Activated T-helper 1 cell treated with anti-CD3 and anti-CD28 coated beads, Interleukin-12 subunit alpha, Interleukin-12 subunit beta, Interleukin-2, Interleukin-4 antibody, amounts not matched to agents 30 ng/mL and 10 ng/mL and 1 ng/mL, durations not matched to agents 14 hours and 24 hours and 36 hours (primary cell): ENCODE measurements at places on chromosomes 3 and 15. TPM values are rescaled to one million over a fixed set of nuclear protein-coding genes. Genes with fewer than 3 reads are reported as not detected.

GRCh38 chr3:152505926-152506325, 237.2 kb downstream of the MBNL1 start:
- DNase-seq, result peak; percentile 39

DNA sequence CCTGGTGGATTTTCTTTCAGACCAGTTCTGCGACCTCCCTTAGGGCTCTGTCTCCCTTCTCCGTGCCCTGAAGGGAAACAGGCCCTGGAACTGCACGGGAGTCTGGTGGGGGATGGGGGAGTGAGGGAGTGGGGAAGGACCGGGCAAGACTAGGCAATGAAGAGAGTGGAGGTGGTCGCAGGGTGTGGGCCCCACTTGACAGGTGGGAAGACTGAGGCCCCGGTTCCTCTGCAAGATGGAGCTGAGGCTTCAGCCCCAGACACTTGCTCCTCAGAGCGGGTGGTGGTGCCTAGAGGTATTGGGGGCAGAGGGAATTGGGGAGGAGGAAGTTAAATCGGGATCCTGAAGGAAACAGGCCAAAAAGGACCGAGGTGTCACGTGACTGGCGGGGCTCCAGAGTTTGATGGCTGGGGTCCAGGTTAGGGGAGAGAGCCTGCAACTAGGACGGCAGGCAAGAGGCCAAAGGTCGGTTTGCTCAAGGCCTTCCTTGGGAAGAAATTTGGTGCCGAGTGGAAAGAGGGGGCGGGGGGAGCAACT, 597 bp upstream of the CAMK1 start:
- no peak for DNase-seq

- DNase-seq, result no peak
Measured at GRCh38 chr3:89392991-89393390, 285.6 kb downstream of the EPHA3 start.

GRCh38 chr3:87987952-87988351, 70.9 kb downstream of the CGGBP1 start:
- DNase-seq, result no peak

GRCh38 chr3:129650256-129650872, 43.9 kb upstream of the PLXND1 start:
- DNase-seq, result peak; percentile 20

DNA sequence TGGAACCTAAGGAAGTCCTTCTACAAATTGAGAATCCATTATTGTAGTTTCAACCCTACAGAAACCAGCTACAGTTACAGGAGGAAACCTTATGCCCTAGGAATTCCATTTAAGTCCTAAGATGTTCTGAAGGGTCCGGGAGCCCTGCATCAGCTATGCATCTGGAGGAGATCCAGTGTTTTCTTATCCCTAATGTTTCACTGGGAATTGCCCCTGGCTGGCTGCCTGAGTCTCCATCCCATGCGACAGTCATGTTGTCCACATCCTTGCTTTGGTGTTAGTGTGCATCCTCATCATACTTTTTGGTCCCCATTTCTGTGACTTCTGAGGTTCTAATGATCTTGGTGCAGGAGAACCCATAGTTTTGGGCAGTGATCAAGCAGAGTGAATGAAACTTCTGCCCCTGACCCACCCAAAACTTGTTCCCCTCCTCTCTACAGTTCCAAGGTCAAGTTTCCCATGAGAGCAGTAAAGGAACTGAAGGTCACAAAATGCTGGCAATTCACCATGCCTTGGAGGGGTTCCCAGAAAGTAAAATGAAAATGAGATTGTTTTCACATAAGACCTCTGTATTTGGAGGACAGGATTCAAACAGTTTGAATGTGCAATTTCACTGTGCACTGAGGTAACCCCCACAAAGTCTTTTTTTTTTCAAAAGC, 121.9 kb upstream of the PHLDB2 start:
- no peak for DNase-seq

DNA sequence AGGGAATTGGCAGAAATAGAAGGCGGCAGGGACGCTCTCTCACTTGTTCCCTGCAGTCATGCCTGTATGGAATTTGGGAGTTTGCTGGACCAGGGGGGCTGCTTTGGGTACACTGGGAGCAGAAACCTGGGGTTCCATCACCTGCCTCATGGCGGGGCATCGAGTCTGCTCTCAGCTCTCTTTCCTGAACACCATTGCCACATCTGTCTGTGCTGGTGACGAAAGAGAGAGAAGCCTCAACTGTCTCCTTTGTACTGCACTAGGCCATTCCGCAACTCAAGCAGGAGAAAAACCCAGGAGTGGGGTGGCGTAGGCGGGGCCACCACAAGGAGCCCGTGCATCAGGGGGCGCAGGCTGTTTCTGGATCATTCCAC, 14.0 kb downstream of the TMEM158 start:
- no peak for DNase-seq

- no peak for DNase-seq
Measured at GRCh38 chr3:52820736-52821135, 9.7 kb downstream of the ITIH4 start.

DNA sequence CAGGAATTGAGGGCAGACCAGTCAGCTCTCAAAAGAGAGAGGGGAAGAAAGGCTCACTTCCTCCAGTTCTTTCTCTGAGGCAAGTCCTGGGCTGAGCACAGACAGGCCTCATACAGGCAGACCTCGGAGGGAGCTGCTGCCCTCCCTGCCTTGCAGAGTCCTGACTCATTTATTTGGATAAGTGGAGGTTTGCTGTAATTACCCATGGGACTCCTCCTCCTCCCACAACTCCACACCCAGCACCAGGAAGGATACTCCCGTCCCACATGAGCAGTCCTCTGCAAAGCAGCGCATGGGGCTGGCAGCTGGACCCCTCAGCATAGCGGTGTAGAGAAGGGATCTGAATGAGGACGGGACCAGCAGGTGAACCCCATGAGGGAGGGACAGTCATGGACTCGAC, 13.4 kb upstream of the SCN10A start:
- DNase-seq, result no peak

The RPP25 gene
- 13.3 and 15.3 TPM in 2 replicates for total RNA-seq
